ENCODE measurements at places on chromosomes 5 and 9.

DNA sequence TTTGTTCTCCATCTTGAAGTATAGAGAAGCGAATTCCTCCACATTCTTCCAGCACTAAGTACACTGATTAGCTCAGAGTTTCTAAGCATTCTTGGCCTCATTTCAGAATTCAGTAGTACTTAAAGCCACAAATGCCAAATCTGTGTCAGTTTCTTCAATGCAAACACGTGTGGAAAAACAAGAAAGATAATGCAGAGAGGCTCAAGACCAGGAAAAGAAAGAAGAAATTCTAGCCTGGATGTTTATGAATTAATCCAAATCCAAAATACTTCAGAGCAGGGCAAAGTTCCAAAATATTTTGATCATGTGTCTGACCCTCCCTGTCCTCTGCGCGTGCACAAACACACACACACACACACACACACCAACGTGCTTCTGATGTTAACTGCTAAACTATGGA is 457.6 kb downstream of the SLCO4C1 start:
- DNase-seq: no peak

GRCh38 chr9:127549751-127550150 is 62.3 kb upstream of the STXBP1 start:
- DNase-seq: no peak

- DNase-seq: no peak
These were observed 115.9 kb downstream of the FEM1C start for GRCh38 chr5:115428676-115429075.

DNA sequence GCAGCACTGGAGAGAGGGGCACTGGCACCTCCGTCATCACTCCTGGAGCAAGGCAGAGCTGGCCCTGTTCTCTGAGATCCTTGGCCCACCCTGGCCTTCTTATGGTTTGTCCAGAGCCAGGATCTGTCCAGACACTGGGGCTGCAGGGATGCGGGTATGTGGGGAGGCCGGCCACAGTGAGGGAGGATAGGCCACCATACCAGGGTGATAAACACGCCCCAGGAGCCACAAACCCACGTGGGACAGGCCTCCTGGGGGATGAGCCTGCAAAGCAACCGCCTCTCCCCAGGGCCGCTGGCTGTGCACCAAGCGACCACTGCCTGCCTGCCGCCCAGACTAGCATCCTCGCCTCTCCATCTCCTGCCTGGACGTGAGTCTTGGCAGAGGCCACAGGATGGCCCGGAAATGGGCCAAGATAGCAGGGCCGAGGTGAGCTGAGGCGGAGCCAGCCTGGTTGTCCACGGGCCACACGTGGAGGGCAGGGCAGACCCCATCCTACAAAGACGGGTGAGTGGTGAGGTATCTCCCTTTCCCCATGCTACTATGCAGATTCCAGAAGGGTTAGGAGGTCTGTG is 4.5 kb downstream of the OBP2A start:
- DNase-seq: no peak

- DNase-seq: no peak
These were observed 17.2 kb downstream of the MED10 start for GRCh38 chr5:6361101-6361500.

DNA sequence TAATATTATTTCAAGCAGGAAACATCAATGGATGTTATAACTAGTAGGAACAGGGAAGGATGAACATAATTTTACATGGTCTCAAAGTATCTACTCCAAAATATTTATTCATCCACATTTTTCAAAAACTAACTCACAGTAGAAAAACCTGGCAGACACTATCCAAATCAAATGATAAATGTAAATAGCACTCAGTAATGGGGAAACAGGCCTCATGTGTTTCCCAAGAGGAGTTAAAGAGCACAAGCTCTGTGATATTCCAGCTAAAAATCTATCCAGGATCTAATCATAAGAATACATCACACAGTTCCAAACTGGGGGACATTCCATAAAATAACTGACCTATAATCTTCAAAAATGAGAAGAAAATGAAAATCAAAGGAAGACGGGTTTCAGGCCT is 443.1 kb downstream of the ZNF608 start:
- no peak for DNase-seq

DNA sequence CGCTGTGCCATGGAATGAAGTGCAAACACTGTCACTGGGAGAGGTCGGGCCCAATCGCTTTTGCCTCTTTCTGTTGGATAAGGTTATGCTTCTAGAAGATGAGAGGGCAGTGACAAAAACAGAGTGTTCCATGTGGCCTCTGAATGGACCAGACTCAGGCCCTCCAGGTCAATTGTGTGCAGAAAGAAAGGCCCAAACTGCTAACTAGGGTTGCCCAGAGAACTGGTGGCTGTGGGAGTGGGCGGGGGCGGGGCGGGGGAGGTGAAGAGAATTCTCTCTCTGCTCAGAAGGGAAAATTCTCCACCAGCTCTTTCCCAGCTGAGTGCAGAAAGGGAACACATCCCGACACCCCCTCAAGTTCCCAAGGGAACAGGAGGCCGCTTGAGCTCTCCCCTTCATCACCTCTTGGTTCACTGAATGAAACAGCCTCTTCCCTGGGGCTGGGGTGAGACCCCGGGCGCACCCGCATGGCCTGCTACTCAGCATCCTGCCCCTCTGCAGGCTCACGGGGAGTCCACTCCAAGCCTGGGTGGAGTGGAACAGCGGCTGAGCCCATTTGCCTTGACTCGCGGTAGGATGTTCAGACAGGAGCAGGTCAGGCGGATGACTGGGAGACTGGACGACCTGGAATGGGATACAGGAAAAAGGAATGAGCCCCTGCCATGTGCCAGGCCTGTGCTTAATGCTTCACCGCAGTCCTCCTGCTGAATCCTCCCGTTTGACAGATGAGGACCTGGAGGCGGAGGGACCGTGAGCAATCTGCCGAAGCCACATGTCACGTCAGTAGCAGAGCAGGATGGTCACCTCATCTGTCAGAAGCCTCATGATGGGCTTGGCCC is 93.8 kb upstream of the FANCC start:
- no peak for DNase-seq

GRCh38 chr5:33594006-33594405 is 153.2 kb downstream of the TARS1 start:
- no peak for DNase-seq

DNA sequence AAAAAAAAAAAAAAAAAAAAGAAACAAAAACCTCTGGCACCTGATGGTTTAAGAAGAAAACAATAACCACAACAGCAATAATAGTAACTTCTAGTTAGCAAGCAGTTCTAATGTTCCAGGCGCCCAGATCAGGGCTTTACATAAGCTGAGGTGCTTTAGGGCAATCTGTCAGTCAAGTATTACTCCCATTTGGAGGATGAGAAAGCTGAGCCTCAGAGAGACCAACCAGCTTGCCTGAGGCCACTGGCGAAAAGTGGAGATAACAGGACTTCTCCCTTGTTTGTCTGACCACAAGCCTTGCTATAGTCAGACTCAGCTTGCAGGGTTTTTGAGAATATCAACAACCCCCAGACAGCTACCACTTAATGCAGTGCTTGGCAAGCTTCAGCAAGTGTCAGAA is 83.5 kb upstream of the BOD1 start:
- DNase-seq: no peak

GRCh38 chr9:120928015-120928482 is 1.5 kb upstream of the TRAF1 start:
- DNase-seq: no peak

GRCh38 chr9:89536145-89536574 is 38.2 kb upstream of the SEMA4D start:
- no peak for DNase-seq

DNA sequence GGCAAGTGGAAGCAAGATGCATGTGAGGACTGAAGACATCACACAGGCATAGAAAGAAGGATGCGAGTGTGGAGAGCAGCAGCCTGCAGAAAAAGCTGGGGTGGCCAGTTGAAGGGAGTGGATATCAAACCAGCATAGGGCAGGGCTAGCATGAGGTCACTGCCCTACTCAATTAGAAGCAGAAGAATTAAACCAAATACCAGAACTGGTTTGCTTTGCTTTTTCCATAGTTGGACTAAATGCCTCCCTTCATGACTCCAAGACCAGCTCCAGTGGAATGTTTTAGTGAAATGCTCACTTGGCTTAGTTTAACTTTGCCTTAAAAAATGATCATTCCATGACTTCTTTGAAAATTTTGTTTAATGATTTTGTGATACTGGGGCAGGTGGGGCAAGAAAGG is 45.8 kb downstream of the TMEM167A start:
- DNase-seq: no peak

- DNase-seq: no peak
These were observed 3.9 kb downstream of the LCN8 start for GRCh38 chr9:136754059-136754572.

- no peak for DNase-seq
These were observed 53.0 kb downstream of the CXXC5 start for GRCh38 chr5:139701056-139701741.

- no peak for DNase-seq
These were observed 42.7 kb upstream of the COL5A1 start for GRCh38 chr9:134598884-134599245.

- no peak for DNase-seq
These were observed 15.8 kb downstream of the NEK6 start for GRCh38 chr9:124273427-124274160.

- DNase-seq: no peak
These were observed 148.7 kb upstream of the IL12B start for GRCh38 chr5:159478950-159479349.

- DNase-seq: no peak
These were observed 203.8 kb downstream of the SNCAIP start for GRCh38 chr5:122515709-122516431.

- DNase-seq: no peak
These were observed 75.6 kb downstream of the LRSAM1 start for GRCh38 chr9:127526655-127527559.

DNA sequence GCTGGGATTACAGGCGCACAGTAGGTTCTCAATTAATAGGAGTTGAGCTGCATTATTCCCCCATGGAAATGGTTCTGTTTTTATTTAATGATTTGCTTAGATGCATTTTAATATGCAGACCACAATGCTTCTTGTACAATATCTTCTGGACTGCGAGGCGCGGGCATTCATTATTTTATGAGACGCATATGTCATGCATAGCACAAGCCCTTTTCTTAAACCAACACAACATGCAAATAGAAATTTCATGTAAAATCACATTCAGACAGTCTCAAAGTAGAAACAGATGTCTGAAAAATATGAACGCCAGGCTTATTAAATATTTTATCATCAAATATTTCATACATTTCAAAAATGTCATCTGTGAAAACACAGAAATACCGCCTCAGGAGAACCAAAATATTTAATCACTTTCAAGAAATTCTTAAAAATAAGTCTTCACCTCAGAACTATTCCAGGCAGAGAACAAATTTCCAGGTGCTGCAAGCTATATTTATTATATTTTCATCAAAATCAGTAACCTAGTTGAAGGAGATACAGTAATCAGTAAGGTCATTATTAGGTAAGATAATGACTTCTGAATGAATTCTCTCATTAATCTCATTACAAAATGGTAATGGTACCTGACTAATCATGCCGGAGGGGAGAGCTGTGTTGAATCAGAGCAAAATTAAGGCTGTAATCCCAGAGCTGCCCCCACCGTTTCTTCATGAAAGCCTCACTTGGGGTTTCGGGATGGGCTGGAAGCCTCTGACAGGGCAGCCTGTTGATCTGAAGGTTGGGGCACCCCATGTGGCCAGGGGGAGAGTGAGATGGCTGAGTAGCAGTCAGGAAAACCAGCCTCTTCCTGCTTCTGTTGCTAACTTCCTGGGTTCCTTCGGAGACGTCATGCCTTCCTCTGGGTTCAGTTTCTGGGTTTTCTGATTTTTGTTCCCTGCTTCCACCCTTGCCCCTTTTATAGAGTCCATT is 133.9 kb upstream of the ZNF618 start:
- DNase-seq: no peak
